ENCODE measurements at places on chromosomes 3 and 15.

- no peak for DNase-seq
Measured at GRCh38 chr3:151178208-151178845, 24.7 kb downstream of the GPR171 start.

DNA sequence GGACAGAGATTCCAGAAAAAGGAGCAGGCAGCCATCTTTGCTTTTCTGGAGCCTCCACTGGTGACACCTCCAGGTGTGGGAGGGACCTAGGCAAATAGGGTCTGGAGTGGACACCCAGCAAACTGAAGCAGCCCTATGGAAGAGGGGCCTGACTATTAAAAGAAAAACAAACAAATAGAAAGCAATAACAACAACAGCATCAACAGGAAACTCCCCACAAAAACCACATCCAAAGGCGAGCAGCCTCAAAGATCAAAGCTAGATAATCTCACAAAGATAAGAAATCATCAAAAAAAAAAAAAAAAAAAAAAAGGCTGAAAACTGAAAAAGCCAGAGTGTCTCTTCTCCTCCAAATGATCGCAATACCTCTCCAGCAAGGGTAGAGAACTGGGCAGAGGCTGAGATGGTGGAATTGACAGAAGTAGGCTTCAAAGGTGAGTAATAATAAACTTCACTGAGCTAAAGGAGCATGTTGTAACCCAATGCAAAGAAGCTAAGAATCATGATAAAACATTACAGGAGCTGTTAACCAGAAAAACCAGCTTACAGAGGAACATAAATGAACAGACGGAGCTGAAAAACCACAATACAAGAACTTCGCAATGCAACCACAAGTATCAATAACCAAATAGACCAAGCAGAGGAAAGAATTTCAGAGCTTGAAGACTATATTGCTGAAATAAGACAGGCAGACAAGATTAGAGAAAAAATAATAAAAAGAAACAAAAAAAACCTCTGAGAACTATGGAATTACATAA lies 225.4 kb downstream of the CTNNB1 start:
- DNase-seq: no peak

GRCh38 chr3:139117136-139117675 lies 72.5 kb upstream of the PRR23C start:
- peak; percentile 33 for DNase-seq

- DNase-seq: peak; percentile 94
Measured at GRCh38 chr3:155070932-155071387, 9.2 kb upstream of the MME start.

GRCh38 chr3:30020380-30020779 lies 586.0 kb upstream of the TGFBR2 start:
- DNase-seq: no peak

- DNase-seq: no peak
Measured at GRCh38 chr3:155079468-155079745, 712 bp upstream of the MME start.

DNA sequence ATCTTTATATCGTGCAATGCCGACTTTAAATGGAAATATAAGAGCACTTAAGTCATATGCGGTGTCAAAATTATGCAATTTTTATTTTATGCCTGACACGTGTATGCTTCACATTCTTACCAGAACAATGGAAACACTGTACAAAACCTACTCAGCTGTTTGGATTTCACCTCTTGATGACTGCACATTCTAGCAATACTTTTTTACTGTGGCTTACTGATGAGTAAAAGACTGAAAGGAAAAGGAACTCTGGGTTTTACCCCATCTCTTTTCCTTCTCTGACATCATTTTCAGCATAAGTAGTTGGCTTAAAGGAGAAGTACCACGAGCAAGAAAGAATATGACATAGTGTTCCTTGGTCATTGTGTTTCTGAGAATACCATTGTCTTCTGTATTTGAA lies 142.8 kb downstream of the POLR2M start:
- no peak for DNase-seq

DNA sequence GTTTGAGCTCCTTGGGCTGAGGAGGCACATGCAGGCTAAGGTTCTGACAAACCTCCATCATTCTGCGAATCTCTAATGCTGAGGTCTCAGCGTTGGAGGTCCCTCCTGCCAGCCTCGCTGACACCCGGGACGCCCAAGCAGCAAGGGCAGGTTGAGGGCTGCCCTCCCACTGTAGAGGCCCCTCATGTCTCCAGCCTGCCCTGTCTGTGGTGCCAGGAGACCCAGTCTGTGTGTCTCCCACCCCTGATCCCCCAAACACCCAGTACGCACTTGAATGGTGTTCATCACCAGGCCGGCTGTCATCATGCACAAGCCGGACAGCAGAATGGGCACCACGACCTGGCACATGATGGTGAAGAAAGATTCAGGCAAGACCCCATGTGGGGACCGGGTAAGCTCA lies 27.8 kb downstream of the SLC41A3 start:
- DNase-seq: no peak

DNA sequence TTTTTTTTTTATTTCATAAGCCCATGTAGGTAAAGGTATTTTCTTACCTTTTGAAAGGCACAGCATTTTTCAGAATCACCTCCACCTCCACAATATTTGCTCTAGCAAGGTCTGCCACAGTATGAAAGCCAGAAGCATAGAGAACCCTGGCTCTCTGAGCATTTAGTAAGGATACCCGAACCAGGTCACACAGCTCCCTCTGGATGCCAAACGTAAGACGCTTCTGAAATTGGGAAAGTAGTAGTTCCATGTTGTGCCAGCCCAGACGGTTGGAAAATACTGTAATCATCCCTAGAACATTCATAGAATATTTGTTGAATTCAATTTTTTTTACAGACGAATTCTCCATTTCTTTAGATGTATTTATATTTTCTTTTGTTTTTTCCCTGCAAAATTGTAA lies 52.4 kb downstream of the POLQ start:
- DNase-seq: no peak

GRCh38 chr15:78167227-78167888 lies 18.2 kb downstream of the IDH3A start:
- no peak for DNase-seq

DNA sequence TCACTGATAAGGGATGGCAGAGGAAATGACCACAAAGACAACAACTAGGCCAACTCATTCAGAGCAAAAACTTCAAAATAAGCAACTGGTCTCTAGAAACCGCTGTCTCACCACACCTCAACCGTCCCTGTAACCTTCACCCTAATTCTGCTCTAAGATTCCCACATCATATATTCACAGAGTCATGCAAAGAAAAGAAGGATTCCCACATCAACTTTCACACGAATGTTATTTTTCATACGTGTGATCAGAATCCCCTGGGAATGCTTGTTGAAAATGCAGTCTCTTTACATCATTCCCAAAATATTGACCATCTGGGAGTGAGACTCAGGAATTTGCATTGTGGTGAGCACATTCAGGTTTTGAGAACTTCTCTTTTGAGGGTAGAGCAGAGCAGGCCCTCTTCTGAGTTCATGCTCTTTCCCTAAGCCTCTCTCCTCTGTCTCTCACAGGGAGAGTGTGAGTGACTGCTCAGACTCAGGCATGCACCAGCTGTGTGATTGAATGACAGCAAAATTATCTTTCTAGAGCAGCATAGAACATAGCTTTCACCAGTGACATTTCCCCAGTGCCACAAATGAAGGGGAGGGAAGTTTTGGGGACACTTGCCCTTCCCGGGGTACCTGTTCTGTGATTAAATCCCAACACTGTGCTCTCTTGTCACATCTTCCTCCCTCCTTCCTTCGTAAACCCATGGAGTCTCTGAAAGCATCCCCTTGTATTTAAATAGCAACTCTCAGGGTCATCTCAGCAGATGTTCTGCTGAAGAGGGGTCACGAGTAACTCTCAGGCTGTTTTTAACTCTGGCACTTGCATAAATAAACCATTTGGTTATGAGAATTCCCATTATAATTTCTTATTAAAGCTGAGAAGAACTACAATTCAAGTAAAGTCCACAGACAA lies 170.9 kb downstream of the PLCL2 start:
- peak; percentile 35 for DNase-seq

- DNase-seq: peak; percentile 36
Measured at GRCh38 chr3:133474251-133474801, 74.5 kb downstream of the BFSP2 start.

- DNase-seq: no peak
Measured at GRCh38 chr3:71219744-71220638, 363.5 kb downstream of the FOXP1 start.

GRCh38 chr3:53122933-53123305 lies 7.3 kb downstream of the RFT1 start:
- DNase-seq: no peak

DNA sequence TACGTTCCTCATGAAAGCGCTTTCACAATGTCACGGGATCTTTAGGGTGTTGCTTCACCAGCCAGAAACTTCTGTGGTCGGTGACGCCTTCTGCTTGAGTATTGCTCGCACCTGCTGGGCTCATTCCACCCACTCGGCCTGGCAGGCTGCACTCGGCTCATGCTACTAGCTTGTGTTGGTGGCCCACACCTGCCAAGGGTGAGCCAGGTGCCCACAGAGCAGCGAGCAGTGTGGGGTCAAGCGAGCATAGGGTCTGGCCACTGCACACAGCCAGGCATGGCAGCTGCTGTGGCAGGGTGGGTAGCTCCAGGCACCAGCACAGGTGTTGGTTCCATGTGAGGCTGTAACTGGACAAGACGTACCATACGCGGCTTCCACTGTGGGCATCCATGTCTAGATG lies 202.9 kb upstream of the CADM2 start:
- DNase-seq: no peak

DNA sequence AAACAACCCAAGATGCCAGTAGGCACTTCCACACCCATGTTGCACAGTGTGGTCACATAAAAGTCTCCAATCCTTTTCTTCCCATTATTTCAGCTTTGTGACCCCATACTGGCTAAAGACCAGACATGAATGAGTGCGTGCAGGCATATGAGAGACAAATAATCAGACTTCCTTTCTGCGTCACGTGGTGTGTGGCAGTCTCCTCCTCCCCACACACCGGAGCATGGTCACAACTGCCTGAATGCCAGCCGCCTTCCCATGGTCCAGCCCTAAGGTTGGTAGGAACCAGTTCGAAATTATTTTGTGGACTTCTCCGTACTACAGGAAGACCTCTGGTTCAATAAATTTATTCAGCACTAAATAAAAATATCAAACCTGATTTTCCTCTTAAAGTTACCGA lies 65.5 kb downstream of the VGLL4 start:
- no peak for DNase-seq

DNA sequence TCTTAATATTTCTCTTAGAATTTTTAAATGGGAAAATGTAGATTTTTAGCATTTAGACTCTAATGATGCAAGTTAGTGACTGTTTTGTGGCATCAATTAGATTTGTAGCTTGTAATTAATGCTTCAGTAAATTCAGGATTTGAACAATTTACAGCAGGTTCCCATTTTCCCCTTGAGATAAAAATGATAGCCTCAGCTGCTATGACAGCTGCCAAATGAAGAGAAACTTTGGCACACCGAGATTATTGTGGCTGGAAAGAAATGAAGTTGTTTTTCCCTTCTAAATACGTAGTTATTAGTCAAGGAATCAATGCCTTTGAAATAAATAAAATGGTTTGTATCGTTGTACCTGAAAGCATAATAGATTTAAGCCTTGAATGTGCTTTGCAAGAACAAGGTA lies 206.4 kb upstream of the P2RY1 start:
- no peak for DNase-seq

GRCh38 chr3:64575211-64575844 lies 112.5 kb downstream of the ADAMTS9 start:
- DNase-seq: no peak

DNA sequence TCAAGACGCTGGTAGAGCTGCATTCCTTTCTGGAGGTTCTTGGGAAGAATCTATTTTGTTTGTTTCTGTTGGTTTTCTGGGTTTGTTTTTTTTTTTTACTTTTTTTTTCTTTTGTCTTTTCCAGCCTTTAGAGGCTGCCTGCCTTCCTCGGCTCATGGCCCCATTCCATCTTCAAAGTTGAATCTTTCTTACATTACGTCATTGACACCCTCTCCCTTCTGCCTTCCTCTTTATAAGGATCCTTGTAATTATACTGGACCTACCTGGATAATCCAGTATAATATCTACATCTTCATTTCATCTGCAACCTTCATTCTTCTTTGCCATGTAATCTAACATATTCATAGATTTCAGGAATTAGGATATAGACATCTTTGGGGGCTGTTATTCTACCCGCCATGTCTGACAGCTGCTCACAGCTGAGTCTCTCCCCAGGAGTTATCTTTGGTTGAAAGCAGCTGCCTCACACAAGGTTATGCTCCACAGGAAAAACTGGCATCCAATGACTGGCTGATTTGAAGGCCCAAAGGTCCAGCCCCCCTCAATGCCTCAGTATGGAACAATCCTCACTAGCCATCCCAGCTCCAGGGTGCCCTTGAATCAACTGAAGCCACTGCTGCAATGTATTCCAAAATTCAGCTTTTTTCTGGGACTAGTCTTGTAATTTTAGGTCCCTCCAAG lies 38.4 kb upstream of the THBS1 start:
- DNase-seq: no peak

- no peak for DNase-seq
Measured at GRCh38 chr15:52178765-52179164, 12.4 kb downstream of the GNB5 start.

DNA sequence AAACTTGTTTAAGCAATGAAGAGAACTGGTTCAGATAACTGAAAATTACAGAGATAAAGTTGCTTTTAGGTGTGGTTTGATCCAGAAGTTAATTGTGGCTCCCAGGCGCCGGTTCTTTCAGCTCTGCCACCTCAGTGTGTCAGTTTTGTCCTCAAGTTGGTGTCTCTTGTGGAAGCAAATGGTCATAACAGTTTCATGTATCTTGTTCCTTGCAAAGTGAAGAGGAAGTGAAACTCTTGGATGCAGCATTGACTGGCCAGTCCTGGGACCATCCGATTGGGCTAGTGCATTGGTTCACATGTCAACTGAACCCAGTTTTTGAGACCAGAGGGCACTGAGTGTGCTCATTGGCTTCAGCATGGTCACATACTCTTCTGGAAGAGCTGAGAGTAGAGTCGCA lies 181.4 kb upstream of the GRM7 start:
- DNase-seq: no peak
